ENCODE measurements at places on chromosomes 6 and 20.

DNA sequence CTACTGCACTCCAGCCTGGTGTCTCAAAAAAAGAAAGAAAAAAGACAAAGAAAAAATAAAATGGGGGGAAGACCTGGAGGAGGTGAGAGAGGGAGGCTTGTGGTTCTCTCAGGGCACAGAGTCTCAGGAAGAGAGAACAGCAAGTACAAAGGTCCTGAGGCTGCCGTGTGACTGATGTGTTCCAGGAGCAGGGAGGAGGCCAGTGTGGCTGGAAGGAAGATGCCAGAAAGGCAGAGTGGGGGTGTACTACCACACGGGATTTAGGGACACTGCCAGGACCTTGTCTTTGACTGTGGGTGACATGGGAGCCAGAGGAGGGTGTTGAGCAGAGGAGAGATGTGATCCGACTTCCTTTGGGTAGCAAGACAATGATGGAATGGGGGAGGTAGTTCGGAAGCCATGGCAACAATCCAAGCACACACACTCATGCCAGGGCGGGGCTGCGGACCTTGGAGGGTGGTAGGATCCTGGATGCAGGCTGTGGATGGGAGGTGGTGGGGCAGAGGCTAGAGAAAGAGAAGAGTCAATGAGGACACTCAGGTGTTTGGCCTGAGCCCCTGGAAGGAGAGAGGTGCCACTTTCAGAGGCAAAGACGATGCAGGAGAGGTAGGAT, 136.4 kb upstream of the PTPN1 start:
- DNase-seq: no peak

DNA sequence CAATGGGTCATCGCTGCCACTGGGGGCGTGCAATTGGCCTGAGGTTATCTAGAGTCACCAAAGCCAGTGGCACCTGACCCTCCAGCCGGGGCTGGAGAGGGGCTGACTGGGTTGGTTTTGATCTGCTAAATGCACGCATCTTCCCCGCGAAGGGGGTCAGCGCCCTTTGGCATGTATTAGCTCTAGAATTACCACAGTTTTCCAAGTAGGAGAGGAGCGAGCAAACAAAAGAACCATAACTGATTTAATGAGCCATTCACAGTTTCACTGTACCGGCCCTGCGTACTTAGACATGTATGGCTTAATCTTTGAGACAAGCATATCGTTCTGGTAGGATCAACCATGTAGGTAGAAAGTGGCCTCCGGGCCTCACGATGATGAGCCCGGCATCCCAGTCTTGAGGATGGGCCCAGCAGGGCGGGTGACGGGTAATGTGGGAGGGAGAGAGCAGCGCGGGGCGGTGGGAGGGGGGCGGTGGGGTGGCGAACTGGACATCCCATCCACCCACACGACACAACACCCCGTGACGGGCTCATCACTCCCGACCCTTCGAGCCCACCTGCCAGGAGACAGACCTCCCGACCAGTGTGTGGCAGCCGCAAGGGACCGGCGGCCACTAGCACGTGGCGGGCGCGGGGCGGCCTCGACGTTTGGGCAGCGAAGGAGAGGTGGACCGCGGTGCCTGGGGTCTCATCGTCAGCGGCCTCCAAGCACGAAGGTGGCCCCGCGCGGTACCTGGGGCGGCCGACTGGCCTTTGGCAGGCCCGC, 1957.5 kb upstream of the DEFB115 start:
- no peak for DNase-seq

- DNase-seq: no peak
Measured at GRCh38 chr6:10886691-10887502, at the start of gene SYCP2L. Gene SYCP2L, plus strand, starts transcription at chr6:10887052. Its CDS starts 75 bp downstream, at chr6:10887127.

DNA sequence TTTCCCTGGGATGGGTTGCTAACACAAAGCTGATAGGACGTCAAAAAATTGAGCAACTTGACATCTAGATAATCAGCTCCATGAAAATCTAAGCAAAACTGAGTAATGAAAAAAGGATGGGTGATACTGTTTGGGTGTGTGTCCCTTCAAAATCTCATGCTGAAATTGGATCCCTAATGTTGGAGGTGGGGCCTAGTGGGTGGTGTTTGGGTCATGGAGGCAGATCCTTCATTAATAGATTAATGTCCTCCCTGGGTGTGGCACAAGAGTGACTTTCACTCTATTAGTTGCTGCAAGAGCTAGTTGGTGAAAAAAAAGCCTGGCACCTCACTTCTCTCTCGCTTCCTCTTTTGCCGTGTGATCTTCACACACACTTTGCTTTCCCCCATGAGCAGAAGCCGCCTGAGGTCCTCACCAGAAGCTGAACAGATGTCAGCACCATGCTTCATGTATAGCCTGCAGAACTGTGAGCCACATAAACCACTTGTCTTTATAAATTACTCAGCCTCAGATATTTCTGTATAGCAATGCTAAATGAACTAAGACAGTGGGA, 160.9 kb downstream of the FRK start:
- DNase-seq: no peak

DNA sequence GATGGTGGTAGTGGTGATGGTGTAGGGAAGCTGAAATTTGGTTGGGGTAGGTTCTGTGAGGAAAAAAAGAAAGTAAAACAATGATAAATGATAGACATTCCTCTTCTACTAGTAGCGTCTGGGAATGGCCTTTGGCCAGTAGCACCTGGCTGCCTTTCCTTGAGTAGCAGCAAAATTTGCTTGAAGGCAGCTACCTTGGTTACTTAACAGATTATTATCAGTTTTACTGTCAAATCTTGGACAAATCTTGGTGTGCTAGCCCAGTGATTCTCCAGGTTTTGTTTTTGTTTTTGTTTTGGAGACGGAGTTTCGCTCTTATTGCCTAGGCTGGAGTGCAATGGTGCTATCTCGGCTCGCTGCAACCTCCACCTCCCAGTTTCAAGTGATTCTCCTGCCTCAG, 26.4 kb downstream of the LIN28B start:
- DNase-seq: no peak
